ENCODE measurements at places on chromosomes 6 and 20. TPM values are rescaled to one million over a fixed set of nuclear protein-coding genes. Genes with fewer than 3 reads are reported as not detected.

- no peak overlapping the region for H3K27ac ChIP-seq
- H3K4me1 ChIP-seq, result no peaks in the 10 kb centered on the region
- H3K36me3 ChIP-seq, result no peaks in the 10 kb centered on the region
- no peak overlapping the region for H3K4me3 ChIP-seq
- DNase-seq, result no peak
Measured at GRCh38 chr6:42704937-42705374, 17.4 kb downstream of the PRPH2 start.

- H3K27ac ChIP-seq, result no peak overlapping the region
- peaks cover under 1% of the 10 kb centered on the region for H3K4me1 ChIP-seq
- H3K4me3 ChIP-seq, result no peak overlapping the region
- no peak for DNase-seq
- no peaks in the 10 kb centered on the region for H3K36me3 ChIP-seq
- H3K27me3 ChIP-seq, result no peaks in the 10 kb centered on the region
Measured at GRCh38 chr20:57725636-57726035, 15.8 kb upstream of the PMEPA1 start.

GRCh38 chr6:106474466-106474865 is 113.9 kb downstream of the CRYBG1 start:
- H3K4me3 ChIP-seq, result no peak overlapping the region
- H3K36me3 ChIP-seq, result no peaks in the 10 kb centered on the region
- no peaks in the 10 kb centered on the region for H3K27me3 ChIP-seq
- no peak for DNase-seq
- no peaks in the 10 kb centered on the region for H3K4me1 ChIP-seq
- no peak overlapping the region for H3K27ac ChIP-seq

- no peaks in the 10 kb centered on the region for H3K27me3 ChIP-seq
- H3K4me3 ChIP-seq, result no peak overlapping the region
- H3K27ac ChIP-seq, result no peak overlapping the region
- DNase-seq, result no peak
Measured at GRCh38 chr20:58784321-58785074, 66.2 kb downstream of the GNAS-AS1 start.

DNA sequence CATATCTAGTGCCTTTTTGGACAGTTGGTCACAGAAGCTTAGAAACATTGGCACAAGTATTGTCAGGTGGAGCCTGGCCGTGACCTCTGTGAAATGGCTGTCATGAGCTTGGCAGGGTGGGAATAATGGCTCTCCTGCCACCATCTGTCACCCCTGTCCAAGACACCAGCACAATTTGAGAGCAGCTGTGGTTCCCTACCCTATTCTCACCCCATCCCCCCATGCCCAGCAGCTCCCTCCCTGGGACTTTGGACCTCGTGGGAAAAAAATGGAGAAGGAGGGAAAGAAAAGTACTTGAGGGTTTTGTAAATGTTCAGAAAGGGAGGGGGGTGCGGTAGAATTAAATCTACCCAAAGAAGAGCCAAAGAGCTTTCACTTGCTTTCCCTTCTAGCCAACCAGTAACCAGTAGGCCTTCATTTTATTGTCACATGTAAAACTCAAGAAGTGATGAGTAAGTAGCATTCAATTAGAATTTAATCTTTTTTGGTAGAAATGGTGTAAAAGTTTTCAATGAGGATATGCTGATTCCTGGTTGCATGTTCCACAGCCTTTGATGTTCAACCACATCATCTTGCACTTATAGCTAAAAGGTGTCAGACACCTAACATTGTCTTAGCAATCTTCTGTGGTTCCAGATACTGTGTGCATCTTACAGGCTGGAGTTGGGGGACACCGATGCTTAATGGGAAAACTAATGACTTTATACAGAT is 263.5 kb upstream of the TAB2 start:
- no peaks in the 10 kb centered on the region for H3K36me3 ChIP-seq
- no peak overlapping the region for H3K4me3 ChIP-seq
- no peaks in the 10 kb centered on the region for H3K4me1 ChIP-seq

The GRIK2 gene
- not detected for total RNA-seq

- no peaks in the 10 kb centered on the region for H3K27me3 ChIP-seq
- H3K4me1 ChIP-seq, result no peaks in the 10 kb centered on the region
- H3K4me3 ChIP-seq, result no peak overlapping the region
Measured at GRCh38 chr20:34755367-34755766, 51.2 kb downstream of the TP53INP2 start.
